LoVo (cell line): ENCODE measurements at places on chromosomes 6 and 20.

DNA sequence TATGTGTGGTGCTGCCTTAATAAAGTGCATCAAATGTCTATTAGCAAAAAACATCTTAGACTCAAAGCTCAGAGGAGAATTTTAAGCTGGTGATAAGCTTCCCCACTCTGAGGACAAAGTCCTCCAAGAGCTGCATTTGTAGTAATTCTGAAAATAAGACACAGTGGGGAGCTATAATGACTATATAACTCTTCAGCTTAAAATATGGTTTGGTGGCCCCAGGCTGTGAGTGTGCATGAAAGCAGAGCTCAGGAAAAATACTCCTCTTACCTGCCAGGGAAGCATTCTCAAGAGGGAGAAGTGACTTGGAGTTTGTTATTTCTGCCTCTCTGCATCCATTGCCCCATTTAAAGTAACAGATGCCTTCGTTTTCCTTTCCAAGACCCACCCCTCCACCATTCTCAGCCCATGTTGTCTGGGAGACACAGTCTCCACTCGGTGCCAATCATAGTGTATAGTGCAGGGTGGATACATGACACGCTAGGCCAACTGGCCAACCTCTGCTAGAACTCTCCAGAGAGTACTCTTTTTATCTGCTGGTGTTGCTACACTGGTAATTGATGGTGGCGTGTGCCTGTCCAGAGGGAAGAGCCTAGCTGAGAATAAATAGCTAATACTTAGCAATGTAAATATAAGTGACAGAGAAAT lies 229.2 kb downstream of the PHF3 start:
- no peak for DNase-seq

GRCh38 chr20:20466341-20466879 lies 98.5 kb downstream of the INSM1 start:
- no peak for DNase-seq

- no peak for DNase-seq
Observed at GRCh38 chr6:69985180-69985579, 118.8 kb downstream of the COL19A1 start.

GRCh38 chr6:33699739-33700138 lies 11.8 kb downstream of the UQCC2 start:
- no peak for DNase-seq

DNA sequence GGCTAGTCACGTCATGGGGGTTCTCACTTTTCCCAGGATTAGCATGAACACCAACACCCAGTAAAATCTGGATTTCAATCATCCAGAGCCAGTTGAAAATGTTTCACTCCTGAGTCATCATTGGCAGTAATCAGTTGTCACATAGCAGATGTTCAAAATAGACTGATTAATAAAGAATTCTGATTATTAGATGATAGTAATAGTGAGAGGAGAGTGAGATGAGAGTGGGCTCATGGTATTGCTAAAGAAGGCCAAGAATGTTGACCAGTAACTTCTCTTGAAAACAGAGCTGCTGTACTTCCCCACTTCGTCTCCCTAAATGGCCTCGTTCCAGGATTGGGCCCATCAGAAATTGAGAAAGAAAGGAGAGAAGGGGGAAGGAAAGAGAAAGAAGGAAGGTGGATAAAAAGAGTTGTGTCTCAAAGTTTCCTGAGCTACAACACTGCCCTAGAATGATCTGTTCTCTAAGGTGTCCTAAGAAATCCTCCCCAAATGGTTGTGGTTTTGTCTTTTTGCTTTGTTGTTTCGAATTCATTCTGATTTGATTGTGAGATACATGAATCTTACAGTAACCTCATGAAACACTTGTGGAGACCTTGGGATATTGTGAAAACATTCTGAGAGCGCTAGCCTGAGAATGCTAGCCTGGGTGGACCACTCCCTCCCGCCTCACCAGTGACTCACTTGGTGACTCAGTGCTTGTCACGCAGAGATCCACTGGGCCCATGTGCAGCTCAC lies 502.2 kb upstream of the JARID2 start:
- peak; percentile 94 for DNase-seq

DNA sequence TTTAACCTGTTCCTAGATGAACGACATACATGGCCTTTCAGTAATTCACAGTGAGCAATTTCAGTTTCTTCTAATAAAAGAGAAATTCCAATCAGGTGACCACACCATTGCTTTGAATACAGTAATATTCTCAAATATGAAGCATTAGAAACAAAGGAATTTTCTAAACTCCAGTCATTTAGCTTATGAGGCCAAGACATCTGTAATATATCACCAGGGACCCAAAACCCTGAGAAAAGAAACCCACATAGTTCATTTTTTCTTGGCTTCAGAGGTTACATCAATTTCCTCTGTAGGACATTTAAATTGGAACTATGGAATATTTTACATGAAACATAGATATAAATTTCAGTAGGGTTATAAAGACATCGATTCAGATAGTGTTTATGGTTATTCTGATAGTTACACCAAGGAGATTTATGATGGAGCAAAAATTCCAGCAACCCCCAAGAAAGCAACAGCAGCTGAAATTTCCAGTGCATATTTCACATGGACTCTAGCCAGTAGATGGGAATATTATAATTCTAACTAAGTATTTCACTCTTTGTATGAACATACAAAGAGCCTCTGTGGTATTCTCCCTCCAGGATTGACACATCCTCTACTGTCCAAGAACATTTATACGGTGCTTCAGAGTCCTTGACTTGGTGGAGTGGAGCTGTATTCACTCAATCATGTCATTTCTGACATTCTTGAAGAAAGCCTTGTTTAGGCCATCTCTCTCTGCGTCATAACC lies 82.9 kb downstream of the ADGRG6 start:
- DNase-seq = no peak

- DNase-seq = no peak
Observed at GRCh38 chr6:155100087-155100486, 105.0 kb downstream of the TIAM2 start.

DNA sequence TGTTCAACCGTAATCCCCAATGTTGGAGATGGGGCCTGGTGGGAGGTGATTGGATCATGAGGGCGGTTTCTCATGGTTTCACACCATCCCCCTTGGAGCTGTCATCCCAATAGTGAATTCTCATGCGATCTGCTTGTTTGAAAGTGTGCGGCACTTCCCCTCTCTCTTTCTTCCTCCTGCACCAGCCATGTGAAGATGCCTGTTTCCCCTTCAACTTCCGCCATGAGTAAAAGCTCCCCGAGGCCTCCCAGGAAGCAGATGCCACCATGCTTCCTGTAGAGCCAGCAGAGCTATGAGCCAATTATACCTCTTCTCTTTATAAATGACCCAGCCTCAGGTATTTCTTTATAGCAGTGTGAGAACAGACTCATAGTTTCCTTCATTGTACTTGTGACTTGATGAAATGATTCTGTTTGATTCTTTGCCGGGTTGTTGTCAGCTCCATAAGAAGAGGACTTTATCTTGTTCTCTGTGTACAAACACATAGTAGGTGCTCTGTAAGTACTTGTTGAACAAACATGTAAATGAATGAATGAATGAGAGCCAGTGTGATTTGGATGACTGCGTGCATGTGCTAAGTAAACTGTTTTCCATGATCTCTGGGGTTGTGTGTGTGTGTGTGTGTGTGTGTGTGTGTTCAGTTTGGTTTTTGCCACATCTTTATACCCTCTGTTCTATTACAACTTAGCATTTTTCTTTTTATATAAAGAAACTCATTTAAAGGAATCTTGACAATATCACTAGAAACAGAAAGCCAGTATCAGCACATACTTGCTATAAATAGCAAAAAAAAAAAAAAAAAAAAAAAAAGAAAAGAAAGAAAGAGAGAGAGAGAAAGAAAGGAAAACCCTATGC lies 22.5 kb upstream of the PTGIS start:
- DNase-seq = no peak

DNA sequence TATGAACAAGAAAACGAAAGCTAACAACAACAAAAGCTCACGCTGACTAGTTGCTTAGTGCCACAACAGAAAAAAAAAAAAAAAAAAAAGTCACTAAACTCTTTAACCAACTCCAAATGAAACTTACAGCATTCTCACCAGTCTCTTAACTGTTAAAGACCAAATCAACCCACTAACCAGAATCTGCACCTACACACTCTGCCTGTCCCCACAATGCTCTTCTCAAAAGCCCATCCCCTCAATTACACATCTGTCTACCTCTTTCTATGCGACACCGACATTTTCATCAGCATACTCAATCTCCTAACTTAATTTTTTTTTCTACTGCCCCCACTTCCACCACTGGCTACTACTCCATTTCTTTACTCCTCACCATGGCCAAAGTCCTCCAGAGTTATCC lies 34.3 kb downstream of the NOL7 start:
- DNase-seq = no peak

- peak; percentile 61 for DNase-seq
Observed at GRCh38 chr6:30678964-30679726, 6.3 kb upstream of the DHX16 start.

- DNase-seq = no peak
Observed at GRCh38 chr20:15937179-15937578, 636.1 kb downstream of the KIF16B start.

- DNase-seq = no peak
Observed at GRCh38 chr6:160005861-160006540, 37.1 kb downstream of the IGF2R start.

- DNase-seq = no peak
Observed at GRCh38 chr20:18989736-18990474, 176.3 kb downstream of the SCP2D1 start.

GRCh38 chr6:39494998-39495397 lies 172.5 kb upstream of the KCNK16 start:
- DNase-seq = no peak

DNA sequence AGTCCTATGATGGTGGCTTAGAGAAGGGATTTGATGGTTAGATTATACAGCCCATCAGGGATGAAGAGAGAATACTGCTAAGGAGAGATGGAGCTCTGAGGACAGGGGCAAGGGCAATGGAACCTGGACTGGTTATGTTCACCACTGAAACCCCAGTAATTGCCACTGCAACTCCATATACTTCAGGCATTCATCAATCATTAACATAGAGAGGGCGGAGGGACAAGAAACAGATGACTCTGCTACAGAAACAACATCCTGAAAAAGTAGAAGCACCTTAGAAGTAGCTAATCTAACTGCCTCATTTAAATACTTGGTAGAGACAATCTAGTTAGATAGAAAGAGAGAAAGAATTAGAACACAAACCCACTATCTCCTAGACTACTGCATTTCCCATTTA lies 89.8 kb downstream of the MDN1 start:
- no peak for DNase-seq

GRCh38 chr6:110953633-110954303 lies 4.7 kb upstream of the GTF3C6 start:
- DNase-seq = no peak

- no peak for DNase-seq
Observed at GRCh38 chr20:51695574-51696303, 72.5 kb downstream of the ATP9A start.

- no peak for DNase-seq
Observed at GRCh38 chr6:165660857-165661663, 2.0 kb downstream of the PDE10A start.

DNA sequence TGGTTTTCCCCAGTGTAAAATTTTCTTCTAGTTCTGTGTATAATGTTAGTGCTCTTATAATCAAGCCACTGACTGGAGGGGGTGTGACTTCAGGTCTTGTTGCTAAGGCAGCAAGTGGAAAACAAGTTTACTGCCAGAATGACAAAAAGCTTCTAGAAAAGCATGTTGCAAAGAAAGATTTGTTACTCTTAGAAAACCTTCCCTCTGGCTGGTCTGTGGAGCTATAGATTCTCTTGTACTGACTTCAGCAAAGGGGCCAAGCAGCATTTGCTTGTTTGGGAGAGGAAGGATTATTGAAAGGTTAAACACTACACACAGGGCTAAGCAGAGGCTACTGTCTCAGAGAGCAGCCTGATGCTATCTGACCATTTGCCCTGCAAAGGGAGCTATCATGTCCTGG lies 288.8 kb downstream of the BTBD9 start:
- DNase-seq = no peak

DNA sequence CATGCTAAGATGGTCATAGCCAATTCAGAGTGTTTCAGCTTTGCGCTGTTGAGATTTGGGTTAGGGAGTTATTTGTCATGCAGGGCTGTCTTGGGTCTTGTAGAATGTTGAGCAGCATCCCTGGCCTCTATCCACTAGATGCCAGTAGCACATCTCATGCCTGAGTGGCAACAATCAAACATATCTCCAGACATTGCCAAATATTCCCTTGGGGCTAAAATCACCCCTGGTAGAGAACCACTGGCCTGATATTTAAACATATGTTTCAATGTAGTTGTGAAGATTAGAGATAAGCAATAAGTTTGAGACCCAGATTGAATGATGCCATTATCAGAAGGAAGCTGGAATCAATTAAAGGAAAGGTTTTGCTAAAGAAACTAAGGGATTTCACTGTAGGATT lies 463.3 kb downstream of the DOK5 start:
- no peak for DNase-seq

DNA sequence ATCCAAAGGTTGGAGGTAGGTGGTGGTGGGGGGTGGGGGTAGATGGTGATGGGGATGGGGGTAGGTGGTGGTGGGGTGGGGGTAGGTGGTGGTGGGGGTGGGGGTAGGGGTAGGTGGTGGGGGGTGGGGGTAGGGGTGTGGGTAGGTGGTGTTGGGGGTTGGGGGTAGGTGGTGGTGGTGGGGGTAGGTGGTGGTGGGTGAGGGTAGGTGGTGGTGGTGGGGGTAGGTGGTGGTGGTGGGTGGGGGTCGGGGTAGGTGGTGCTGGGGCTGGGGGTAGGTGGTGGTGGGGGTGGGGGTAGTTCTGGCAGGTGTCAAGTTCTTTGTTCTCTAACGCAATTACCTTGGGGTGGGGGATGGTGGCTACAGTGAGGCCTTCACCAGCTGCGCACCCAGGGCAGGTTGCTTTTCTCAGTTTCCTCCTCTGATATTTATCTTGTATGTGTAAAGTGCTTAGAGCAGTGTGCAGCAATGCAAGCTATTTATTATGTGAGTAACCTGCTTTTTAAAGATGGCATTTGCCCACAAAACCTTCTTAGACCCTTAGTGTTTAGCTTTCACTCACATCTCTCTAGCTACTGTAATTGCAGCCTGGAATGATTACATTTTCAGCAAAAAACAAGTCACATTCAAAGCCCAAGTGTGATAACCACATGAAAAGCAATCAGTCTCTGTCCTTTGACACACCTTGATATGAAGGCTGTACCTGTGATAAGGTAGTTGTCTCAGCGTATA lies 8.2 kb upstream of the CCDC167 start:
- no peak for DNase-seq

DNA sequence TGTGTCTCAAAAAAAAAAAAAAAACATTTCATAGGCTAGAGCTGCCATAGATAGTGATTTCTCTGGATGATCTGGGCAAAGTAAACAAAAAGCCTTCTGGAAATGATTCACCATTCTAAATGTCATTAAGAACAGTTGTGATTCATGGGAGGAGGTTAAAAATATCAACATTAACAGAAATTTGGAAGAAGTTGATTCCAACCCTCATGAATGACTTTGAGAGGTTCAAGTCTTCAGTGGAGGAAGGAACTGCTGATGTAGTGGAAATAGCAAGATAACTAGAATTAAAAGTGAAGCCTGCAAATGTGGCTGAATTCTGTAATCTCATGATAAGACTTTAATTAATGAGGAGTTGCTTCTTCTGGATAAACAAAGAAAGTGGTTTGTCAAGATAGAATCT lies 26.8 kb upstream of the MMP24 start:
- no peak for DNase-seq

GRCh38 chr6:19325335-19325789 lies 511.8 kb upstream of the ID4 start:
- no peak for DNase-seq

GRCh38 chr6:103326760-103327757 lies 1532.7 kb downstream of the HACE1 start:
- no peak for DNase-seq
